ENCODE measurements at places on chromosomes 5 and 9.

- no peak for DNase-seq
Measured at GRCh38 chr5:59537961-59538749, 355.4 kb downstream of the PDE4D start.

DNA sequence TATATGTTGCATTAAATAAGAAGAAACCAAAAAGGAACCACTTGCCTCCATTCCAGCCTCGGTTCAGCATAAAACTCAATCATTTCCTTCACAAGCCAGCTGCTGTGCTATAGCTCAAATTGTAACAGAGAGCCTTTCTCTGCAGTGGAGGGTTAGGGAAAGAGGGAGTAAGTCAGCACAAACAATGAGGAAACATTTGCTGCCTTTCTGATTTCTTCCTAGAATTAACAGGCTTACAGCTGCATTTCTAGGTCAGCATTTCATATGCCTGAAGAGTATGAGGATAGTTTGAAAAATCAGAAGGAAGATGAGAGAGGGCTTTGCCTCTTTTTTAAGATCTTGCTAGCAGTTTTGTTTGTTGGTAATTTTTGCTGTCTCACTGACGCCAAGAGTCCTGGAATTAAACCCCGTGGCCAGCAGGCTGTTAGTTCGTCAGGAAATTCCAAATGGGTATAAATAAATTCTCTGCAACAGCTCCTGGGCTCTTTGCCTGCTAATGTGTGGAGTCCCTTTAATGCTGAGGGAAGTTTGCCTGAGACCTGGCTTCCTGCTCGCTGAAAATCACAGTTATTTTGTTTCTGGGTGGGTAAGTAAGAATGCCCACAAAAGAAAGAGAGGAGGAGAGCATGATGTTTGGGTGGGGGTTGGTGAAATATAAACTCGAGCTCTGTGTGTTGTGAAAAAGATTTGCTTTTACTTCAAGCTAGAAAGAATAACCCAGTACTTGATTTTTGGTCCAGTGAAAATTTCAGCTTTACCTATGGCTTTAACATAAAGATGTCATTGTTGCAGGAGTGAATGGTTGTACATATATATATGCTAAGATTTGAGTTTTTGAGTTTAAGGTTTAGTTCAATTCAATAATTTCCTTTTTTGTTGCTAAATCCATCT lies 148.1 kb upstream of the DMRT1 start:
- no peak for DNase-seq

DNA sequence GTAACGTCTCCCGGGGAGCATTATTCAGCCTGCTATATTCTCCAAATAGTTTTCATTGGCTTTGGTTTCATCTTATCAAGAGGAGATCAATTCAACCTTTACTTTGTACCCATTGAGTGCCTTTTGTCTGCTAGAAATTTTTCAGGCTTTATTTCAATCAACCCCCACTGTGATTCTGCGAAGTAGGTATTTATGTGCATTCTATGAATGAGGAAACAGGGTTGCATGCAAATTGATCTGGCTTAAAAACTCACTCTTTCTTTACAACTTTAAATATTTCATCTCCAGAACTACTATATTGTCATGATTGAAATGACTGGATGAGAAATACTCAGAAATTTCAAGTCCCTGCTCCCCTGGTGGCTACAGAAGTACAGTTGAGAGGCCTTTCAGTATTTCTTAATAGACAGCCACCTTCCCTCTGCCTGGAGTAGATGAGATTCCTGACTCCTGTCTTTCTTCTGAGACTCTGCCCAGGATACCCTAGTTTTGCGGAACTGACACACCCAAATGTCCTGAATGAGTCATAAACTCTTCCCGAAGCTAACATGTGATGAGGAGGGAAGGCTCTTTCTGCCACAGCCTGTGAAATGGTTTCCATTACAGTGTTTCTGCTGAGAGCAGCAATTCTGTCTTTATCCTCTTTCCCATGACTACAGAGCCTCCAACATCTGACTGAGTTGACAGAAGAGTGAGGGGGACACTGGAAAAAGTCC lies 52.6 kb upstream of the TNC start:
- DNase-seq: no peak

GRCh38 chr5:15009420-15009819 lies 137.8 kb upstream of the ANKH start:
- DNase-seq: no peak

GRCh38 chr9:120348951-120349429 lies 231.0 kb downstream of the CDK5RAP2 start:
- DNase-seq: no peak

DNA sequence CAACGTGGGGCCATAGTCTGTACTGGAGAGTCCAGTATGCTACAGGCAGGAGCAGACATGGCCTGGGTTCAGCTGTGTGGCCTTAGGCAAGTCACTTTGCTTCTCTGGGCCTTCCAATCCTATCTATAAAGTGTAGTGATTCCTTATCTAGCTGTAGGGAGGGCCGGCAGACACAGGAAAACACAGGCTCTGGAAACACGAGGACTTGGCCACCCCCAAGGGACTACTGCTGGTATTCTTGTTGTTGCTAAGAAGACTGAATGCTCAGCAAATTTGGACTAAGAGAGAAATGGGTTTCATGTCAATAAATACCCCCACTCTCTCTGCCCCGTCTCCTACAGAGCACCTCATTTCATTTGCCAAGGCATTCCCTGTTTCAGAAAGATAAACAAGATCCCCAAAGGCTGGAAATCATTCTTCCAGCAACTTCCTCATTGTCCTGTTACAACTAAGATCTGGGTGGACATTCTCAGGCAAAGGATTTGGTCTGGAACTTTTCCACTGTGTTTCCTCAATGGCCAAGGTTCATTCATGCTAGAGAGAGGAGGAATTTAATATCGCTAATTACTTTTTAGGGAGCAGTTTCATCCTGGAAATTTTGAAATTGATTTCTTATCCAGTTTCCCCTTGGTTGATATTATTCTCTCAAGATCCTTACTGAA lies 105.8 kb downstream of the GABBR2 start:
- DNase-seq: no peak

DNA sequence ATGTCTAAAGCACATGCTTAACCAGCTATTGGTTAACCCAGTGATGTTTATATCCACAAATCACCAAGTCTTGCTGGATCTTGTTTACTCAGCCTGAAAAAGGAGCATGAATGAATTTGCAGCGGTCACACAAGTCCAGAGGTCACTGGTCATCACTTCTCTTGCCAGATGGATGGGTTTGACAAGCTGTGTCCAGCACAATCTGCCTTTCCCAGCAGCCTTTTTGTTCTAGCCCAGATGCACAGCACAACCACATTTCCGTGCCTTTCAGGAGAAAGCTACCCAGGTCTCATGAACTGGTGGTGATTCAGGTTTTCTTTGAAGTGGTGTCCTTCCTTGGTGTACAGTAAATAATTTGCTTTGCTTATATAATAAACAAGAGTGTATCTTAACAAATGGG lies 32.1 kb downstream of the TMEM252 start:
- DNase-seq: no peak

DNA sequence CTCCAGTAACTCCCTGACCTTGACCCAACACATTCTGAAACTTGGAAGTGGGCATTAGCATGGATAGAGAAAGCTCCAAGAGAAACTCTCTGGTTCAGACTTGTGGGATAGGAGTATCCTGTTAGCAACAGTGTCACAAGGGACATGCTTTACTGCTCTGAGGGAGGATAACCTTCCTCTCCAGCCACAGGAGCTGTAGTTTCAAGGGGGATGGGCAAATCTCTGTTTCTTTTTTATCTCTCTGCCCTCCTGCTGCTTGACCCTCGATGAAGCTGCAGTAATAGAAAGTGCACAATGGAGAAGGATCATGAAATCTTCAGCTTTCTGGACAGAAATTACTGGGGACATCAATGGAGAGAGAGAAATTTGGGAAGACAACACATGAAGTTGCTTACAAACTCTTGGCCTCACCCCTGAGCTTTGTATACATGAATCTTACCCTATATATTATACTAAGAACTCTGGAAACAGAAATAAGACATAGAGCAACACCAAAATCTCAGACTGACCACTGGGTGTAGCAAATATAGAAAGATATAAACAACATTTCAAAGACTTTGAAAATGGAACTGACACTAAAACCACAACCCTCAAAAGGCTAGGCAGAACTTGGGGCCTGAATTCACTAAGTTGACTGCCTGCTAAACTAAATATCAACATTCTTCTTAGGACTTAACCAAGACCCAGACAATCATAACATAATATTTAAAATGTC lies 471.0 kb upstream of the MEF2C start:
- no peak for DNase-seq

- DNase-seq: no peak
Measured at GRCh38 chr5:138402640-138403039, 36.2 kb upstream of the REEP2 start.

DNA sequence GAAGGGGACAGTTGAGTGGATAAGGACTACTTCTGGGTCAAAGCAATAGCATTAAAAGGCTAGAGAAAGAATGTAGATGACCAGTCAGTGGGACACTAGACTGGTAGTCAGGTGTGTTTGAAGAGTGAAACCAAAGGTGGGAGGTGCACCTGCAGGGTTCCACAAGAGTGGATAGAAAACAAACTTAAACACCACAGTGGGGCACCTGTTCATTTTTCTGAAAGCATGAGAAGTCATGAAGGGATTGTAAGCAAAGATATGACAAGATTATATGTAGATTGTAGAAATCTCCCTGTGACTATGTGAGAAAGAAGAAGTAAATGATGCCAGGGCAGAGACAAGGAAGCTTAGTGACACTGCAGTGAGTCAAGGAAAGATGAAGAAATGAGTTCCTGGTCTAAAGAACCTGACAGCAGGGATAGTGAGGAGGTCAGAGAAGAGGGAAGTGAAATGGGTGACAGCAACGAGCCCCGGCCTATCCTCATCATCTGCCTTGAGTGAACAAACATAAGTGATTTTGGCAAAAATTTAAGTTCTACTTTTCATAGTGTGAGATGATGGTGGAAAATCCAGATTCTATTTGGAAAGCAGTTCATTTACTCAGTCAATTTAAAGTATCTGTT lies 296.9 kb downstream of the TLE4 start:
- DNase-seq: no peak

GRCh38 chr5:21263361-21263760 lies 1275.4 kb upstream of the CDH18 start:
- no peak for DNase-seq

GRCh38 chr9:27791311-27791710 lies 218.0 kb upstream of the C9orf72 start:
- no peak for DNase-seq

DNA sequence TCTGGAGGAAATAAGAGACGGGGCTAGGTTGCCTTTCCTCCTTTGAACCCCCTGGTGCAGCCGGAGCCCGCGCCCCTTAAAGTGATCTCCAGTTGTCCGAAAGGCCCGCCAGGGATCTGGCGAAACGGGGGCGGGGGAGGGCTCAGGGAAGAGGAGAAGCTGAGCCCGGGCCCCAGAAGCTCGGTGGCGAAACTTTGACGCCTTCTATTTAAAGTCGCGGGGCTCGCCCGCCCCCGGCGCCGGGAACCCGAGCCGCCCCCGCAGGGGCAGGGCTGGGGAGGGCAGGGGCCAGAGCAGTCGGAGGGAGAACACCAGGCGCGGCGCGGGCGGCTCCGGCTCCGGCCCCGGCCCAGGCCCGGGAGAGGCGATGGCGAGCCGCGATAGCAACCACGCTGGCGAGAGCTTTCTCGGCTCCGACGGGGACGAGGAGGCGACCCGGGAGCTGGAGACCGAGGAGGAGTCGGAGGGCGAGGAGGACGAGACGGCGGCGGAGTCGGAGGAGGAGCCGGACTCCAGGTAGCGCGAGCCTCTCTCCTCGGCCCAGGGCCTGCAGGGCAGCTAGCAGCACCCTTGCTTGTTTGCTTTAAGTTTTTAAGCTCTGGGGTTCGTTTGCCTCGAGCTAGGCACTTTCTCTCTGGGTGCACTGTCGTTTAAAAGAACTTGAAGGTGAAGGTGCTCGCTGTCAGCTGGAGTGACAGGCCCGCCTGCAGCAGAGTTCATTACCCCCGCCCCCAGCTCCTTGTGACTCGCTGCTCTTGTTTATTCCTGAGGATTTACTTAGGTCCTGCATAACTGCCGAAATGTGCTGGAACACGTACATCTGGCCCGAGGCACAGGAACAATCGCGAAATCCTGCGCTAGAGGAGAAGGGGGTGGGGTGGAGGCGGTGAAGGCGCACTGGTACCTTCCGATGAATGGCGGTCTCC lies at the start of gene CMYA5:
TSS of gene CMYA5 (plus strand) at position 296 of the 926 bp plus-strand sequence. CDS start at position 368, 72 bp downstream.
- no peak for DNase-seq

DNA sequence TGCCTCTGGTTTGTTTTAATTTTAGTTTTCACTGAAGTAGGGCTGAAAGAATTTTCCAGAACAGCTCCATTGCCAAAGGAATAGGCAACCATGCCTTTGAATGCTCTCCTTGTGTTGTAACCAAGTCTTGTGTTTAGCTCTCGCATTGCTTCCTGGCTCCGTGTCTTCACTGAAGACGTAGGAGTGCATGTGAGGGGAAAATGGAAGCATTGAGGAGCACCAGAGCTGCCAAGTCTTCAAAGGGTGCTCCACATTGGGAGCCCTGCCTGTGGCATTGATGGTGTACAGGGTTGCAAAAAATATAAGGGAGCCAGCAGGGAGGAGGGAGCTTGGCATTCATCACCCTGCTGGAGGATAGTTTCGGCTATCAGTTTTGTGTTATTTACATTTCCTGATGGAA lies 86.6 kb downstream of the NTRK2 start:
- no peak for DNase-seq

GRCh38 chr5:32506201-32506661 lies 61.7 kb upstream of the ZFR start:
- DNase-seq: no peak

DNA sequence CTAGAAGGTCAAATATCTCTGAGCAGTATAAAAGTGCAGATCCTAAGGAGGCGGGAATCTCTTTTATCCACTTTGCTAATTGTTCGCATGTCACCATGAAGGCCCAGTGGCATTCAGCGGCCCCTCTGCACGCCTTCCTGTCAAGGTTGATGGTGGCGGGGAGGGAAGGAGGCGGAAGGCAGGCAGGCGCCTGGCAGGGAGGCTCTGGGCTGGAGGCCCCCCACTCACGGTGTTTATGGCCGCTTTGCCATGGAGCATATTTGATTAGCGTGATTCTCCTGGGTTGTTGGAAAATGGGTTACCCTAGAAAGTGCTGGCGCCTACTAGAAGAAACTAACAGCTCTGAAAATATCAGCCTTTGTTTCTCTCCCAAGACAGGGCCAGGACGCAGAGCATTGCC lies 209.6 kb downstream of the FSTL4 start:
- DNase-seq: no peak

- no peak for DNase-seq
Measured at GRCh38 chr9:110750272-110750671, 81.7 kb downstream of the MUSK start.

DNA sequence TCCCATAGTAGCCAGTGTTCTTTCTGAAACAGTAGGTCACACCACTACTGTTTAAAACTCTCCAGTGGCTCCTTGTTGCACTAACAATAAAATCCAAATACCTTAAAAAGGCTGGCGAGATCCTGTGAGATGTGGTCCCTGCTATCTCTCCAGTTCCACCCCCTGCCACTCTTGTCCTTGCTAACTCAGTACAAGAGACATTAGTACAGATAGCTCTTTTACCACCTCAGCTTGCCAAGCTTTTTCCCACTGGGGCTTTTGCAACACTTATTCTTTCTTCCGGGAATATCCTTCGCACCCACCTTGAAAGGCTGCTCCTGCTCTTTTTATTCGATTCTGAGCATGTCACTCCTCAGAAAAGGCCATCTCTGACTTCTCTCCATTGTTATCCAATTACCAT lies 14.9 kb downstream of the NIPSNAP3B start:
- DNase-seq: no peak

- no peak for DNase-seq
Measured at GRCh38 chr5:2201832-2202231, 319.1 kb upstream of the IRX4 start.
